ENCODE measurements at places on chromosomes 2 and 18.

GRCh38 chr2:237618449-237618848, 8.9 kb upstream of the LRRFIP1 start:
- DNase-seq: no peak

DNA sequence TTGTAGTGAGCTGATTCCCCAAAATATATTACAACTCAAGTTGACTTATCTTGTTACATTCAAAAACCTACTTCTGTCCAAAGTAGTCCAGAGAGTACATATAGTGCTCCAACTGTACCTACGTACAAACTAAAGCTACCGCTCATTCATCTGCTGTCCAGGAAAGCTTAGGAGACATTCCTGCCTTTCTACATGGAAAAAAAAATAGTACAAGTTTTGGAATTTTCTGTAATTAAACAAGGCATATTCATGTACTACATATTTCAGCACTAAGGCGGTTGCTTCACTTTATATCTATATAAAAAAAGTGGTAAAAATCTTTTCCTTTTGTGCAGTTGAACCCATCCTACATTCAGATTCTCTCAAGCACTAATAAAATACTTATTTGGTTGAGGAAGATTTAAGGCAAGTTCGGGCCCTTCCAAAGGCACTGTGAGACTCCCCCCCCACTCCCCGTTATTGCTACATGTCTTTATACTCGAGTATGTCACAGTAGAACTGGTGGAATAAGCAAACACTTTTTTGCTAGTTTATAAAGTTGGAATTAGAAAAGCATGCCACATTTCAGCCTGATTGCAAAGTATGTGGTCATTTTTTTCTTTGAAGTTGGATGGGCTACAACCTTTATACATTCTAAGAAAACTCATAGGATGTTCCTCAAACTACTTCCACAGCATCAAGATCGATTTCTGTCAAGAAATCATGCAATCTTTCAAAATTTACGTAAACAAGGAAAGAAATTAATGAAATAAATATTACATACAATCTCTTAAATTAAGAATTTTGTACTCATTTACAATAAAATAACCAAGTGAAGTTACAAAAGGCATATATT, 3.7 kb downstream of the ZFP36L2 start:
- no peak for DNase-seq

- DNase-seq: no peak
These were observed 25.8 kb downstream of the PHLPP1 start for GRCh38 chr18:62741118-62741566.

GRCh38 chr2:137964859-137965459, 686 bp downstream of the HNMT start:
- DNase-seq: no peak

GRCh38 chr18:3511980-3512379, 62.0 kb downstream of the TGIF1 start:
- no peak for DNase-seq

DNA sequence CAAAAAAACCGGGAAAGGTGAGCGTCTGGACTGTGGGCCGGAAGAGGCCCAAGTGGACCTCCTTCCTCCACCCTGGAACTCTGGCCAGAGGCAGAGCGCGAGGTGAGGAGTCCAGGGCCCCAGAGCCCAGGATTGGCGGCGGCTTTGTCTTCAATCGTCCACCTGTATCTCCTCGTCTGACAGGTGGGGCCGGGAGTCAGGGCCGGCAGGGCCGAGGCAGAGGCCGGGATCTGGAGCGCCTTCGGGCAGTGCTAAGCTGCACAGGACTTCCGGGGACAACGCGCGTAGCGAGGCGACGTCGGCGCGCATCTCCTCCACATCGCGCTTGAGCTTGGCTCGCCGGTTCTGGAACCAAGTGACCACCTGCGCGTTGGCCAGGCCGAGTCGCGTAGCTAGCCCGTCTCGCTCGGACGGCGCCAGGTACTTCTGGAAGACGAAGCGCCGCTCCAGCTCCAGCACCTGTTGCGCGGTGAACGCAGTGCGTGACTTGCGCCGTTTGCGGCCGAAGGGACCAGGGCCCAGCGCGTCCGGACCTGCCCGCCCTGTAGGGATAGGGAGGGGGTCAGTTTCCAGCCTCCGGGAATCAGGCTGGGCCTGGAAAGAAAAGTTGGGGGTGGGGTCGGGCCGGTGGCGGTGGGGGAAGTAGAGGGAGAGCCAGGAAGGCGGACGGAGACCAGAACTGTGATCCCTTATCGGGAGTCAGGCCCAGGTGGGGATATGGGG, 1.5 kb downstream of the LBX2 start:
- no peak for DNase-seq

GRCh38 chr2:83615511-83615910, 843.6 kb downstream of the SUCLG1 start:
- DNase-seq: no peak

GRCh38 chr2:15986068-15986560, 45.8 kb downstream of the MYCN start:
- no peak for DNase-seq

- DNase-seq: no peak
These were observed 28.7 kb upstream of the SLC16A14 start for GRCh38 chr2:230097424-230097823.

DNA sequence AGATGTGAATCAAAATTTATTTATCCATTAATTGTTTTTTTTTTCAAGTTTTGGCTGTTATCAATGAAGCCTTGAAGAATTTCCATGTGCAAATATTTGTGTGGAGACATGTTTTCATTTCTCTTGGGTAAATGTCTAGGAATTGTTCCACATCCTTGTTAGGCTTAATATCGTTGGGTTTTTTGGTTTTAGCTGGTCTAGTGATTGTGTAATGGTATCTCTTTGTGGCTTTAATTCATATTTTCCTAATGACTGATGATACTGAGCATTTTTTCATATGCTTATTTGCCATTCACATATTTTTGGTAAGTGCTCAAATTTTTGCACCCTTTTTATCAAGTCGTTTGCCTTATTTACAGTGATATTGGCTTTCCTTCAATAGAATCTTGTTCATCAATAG, 250.3 kb upstream of the EPHA4 start:
- no peak for DNase-seq

DNA sequence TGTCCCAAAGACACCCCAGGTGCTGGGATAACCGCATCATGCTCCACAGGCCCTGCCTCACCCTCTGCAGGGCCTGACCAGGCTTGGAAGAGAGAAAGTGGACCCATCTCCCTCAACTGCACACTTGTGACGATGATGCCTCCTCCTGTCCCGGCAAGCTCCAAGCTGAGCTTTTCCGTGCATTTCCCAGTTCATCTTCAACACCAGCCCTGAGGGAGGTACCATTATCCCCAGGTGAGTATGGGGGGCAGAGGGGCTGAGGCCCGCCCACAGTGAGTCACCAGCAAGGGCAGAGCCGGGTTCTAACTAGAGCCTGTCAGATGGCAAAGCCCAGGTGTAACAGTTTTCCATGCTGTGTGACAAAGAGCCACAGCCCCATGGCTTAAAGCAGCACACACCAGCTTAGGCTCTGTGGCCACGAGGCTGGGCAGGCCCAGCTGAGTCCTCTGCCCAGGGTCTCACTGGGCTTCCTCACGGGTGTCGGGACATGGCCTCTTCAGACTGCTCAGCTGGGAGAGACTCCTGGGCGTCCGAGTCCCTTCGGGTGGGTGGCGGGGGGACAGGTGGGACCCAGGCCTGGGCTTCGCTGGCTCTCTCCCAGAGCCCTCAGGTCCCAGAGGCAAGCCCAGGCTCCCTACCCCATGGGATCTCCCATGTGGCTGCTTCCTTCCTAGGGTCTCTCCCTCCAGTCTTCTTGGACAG, 108.4 kb upstream of the OTOS start:
- no peak for DNase-seq

- DNase-seq: no peak
These were observed 708.1 kb downstream of the SLC4A3 start for GRCh38 chr2:220335591-220335915.

- no peak for DNase-seq
These were observed 209.7 kb downstream of the ASB1 start for GRCh38 chr2:238636269-238637073.

DNA sequence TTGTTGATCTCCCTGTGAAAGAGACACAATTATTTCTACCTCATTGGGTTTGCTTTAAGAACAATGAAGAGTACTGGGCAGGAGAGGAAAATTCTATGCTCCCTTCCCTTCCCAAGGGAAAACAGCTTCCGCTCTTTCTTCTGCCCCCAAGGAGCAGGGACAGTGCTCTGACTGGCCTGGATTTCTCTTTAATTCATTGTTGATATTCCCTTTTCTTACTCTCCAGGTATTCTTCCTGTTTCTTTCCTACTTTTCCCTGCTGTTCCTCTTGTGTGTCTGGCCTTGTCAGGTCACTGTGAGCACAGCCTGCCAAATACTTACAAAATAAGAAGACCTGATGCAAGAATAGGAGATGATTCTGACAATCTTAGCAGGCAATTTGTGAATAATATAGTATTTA, 49.6 kb upstream of the SPAG16 start:
- no peak for DNase-seq

- DNase-seq: no peak
These were observed 112.0 kb downstream of the VIT start for GRCh38 chr2:36808386-36809068.

DNA sequence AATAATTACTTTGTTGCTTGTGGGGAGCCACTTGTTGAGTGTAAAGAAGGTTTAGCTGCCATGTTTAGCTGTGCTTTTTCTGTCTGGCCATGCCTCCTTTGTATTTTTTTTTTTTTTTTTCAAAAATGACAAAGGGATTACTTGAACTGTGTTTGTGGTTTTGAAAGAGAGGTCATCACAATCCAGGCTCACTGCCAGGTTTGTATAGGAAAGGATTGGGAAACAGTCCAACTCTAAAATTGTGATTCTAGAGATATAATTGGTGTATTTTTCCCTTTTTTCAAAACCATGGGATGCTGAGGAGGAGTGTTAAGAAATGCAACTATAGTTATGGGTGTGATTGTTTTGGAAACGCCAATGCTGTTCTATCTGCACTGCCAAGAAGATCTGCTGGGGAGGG, 4.3 kb downstream of the ITPRIPL1 start:
- no peak for DNase-seq

GRCh38 chr18:42950732-42951131, 164.8 kb downstream of the RIT2 start:
- no peak for DNase-seq

DNA sequence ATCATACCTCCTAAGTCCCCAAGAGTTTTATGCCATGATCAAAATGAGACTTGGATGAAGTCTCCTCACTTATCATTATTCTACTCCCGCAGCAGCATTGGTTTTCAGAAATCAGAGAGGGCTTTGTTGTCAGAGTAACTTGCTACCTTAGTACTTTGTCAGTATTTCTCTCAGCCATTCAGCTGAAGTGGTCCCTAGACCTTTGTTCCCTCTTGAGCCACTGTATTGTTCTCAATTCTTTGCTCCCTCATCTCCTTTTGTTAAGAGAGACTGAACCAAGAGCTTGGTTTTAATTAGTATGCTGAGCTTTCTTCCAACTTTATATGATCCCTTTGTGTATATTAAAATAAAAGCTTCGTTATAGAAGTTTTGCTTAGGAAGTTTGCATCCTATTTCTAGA, 133.4 kb downstream of the DOCK10 start:
- DNase-seq: no peak

All from stimulated activated CD4-positive, alpha-beta T cell treated with anti-CD3 and anti-CD28 coated beads, Interleukin-15, amount 100 ng/mL, for 48 hours (primary cell).